CD4-positive, CD25-positive, alpha-beta regulatory T cell (primary cell): ENCODE measurements at places on chromosomes 5 and 9.

DNA sequence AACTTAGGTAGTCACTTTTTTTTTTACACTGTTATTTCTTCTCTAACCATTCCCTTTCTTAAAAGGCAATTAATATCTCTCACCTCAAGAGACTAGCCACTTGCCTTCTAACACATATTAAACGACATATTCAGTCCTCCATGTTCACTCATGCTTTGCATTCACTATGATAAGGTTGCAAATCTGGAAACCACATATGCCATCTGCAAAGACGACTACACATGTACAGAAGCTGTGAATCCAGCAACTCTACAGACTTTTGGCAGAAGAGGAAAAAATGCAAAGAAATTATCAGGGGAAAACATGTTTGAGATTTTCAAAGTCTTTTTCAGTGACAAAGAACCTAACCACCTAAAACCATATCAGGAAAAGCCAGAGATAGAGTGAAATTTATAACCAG lies 112.1 kb downstream of the EPB41L4A start:
- H3K4me3 ChIP-seq, result no peak overlapping the region
- H3K27ac ChIP-seq, result no peak overlapping the region
- peaks cover 2% of the 10 kb centered on the region for H3K27me3 ChIP-seq
- no peak for DNase-seq
- H3K36me3 ChIP-seq, result no peaks in the 10 kb centered on the region

DNA sequence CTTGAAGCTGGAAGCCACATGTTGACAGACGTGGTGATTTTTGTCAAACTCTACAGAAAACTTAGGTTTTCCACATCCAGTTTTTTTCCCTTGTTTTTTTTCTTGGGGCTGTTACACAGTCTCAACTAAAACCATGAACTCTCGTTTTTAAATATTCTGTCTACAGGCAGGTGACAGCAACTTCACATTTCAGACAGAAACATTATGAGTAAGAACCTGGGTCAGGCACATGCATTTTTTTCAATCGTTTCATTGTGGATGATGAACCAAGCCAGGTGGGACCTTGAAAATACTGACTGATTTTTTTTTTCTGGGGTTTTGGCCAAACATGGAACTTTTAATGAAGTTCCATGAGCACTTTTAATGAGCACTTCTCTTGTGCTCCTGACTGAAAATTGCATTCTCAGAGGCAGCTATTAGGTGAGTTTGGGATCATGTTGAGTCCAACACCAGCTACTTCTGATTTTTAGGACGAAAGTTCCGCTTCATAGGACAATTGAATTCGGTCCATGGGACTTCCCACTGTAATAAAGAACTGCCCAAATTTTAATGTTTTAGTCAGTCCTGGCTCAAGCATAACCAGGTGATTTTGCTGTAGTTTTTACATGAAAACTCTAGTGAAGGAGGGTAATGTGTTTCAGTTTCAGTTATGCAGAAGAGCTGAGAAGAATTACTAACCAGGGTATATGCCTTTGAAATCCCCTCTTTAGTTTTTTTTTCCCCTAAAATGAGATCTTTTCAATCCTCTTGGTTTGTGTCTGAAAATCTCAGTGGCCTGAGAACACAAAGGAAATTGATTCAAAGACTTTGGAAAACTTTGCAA lies 93.2 kb upstream of the ADAMTS16 start:
- no peak overlapping the region for H3K4me3 ChIP-seq
- no peak for DNase-seq
- no peaks in the 10 kb centered on the region for H3K27me3 ChIP-seq
- H3K27ac ChIP-seq, result no peak overlapping the region

GRCh38 chr5:53194086-53194485 lies 84.5 kb upstream of the MOCS2 start:
- H3K27me3 ChIP-seq, result peaks cover 3% of the 10 kb centered on the region
- H3K4me3 ChIP-seq, result no peak overlapping the region
- no peak overlapping the region for H3K27ac ChIP-seq

DNA sequence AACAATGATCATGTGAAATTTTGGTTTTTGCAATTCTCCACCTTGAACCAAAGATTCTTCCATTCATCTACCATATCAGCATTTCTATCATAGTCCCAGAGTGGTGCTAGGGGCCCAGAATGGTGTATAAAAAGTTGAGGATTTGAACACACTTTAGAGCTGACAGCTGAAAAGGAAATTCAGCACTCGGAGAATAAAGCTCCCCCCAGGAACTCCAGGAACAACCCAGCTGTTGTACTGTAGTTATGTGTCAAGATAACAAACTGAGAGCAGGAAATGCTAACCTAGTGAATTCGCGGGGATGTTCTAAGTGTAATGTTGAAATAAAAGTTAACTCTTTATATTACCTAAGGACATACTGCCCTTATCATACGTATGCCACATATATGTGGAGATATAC lies 216.7 kb downstream of the NFIB start:
- no peak overlapping the region for H3K27ac ChIP-seq
- H3K4me1 ChIP-seq, result no peaks in the 10 kb centered on the region
- no peak for DNase-seq
- H3K4me3 ChIP-seq, result no peak overlapping the region
- no peaks in the 10 kb centered on the region for H3K36me3 ChIP-seq

GRCh38 chr9:3261484-3261883 lies 264.3 kb downstream of the RFX3 start:
- H3K36me3 ChIP-seq, result peaks cover 45% of the 10 kb centered on the region
- H3K27ac ChIP-seq, result no peak overlapping the region
- H3K4me1 ChIP-seq, result no peaks in the 10 kb centered on the region
- DNase-seq, result no peak
- no peak overlapping the region for H3K4me3 ChIP-seq

- no peaks in the 10 kb centered on the region for H3K4me1 ChIP-seq
- no peak for DNase-seq
- H3K36me3 ChIP-seq, result no peaks in the 10 kb centered on the region
- H3K27me3 ChIP-seq, result no peaks in the 10 kb centered on the region
- H3K4me3 ChIP-seq, result no peak overlapping the region
- no peak overlapping the region for H3K27ac ChIP-seq
Observed at GRCh38 chr5:180207593-180207992, 1.4 kb downstream of the RASGEF1C start.

- no peak overlapping the region for H3K4me3 ChIP-seq
- H3K4me1 ChIP-seq, result no peaks in the 10 kb centered on the region
- no peaks in the 10 kb centered on the region for H3K27me3 ChIP-seq
- DNase-seq, result no peak
- H3K27ac ChIP-seq, result no peak overlapping the region
Observed at GRCh38 chr5:123949807-123950340, 437.9 kb downstream of the CSNK1G3 start.
